Activated T-helper 2 cell treated with anti-CD3 and anti-CD28 coated beads, Interferon-gamma antibody, Interleukin-2, Interleukin-4, amounts not matched to agents 10 μg/mL and 5 μg/mL and 100 μg/mL, durations not matched to agents 14 hours and 24 hours and 36 hours (primary cell): ENCODE measurements at places on chromosomes 16 and 17. TPM values are rescaled to one million over a fixed set of nuclear protein-coding genes. Genes with fewer than 3 reads are reported as not detected.
A peak's percentile ranks its signal among the peaks of the same experiment; 100 is the strongest.

- no peaks in the 10 kb centered on the region for H3K27me3 ChIP-seq
- no peaks in the 10 kb centered on the region for H3K36me3 ChIP-seq
Observed at GRCh38 chr16:64993464-64993863, 128.4 kb downstream of the CDH11 start.

Gene GUCY2D
- not detected in 2 replicates for total RNA-seq

Gene TP53TG3
- total RNA-seq, result not detected in 2 replicates

GRCh38 chr16:27378871-27379481 lies 23.0 kb upstream of the IL21R start:
- DNase-seq, result no peak
- no peak overlapping the region for H3K4me3 ChIP-seq
- H3K36me3 ChIP-seq, result no peaks in the 10 kb centered on the region
- H3K4me1 ChIP-seq, result peaks cover 31% of the 10 kb centered on the region
- H3K27ac ChIP-seq, result peak overlapping the region; percentile 53

DNA sequence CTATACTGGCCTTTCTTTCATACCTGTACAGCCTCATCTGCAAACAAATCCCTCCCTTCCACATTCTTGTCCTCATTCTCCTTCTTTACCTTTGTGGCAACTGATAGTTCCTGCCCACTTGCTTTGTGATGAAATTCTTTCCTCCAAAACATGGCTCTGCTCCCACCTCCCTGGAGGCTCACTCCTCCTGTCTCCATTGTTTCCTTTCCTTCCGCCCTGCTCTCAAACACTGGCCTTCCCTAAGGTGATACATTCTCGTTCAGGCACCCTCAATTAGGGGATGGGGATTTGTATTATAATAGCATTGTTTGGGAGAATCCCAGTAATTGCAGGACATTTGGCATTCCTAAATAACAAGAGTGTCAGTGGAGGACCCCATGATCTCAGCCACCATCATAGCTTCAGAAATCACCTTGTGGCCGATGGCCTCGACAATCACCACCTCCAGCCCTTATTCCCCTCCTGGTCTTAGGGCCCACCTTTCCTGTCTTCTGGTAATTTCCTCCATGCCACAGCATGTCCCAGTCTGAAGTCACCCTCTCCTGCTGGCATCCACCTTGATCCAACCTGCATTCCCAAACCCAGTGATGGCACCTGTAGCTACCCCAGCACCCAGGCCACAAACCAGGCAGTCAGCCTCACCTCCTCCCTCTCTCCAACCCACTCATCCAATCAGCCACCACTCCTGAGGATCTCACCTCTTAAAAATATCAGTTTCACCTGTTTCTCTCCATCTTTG lies 7.9 kb downstream of the UNC119 start:
- H3K27me3 ChIP-seq, result no peaks in the 10 kb centered on the region
- no peak for DNase-seq
- peaks cover 4% of the 10 kb centered on the region for H3K36me3 ChIP-seq
- no peak overlapping the region for H3K4me3 ChIP-seq

DNA sequence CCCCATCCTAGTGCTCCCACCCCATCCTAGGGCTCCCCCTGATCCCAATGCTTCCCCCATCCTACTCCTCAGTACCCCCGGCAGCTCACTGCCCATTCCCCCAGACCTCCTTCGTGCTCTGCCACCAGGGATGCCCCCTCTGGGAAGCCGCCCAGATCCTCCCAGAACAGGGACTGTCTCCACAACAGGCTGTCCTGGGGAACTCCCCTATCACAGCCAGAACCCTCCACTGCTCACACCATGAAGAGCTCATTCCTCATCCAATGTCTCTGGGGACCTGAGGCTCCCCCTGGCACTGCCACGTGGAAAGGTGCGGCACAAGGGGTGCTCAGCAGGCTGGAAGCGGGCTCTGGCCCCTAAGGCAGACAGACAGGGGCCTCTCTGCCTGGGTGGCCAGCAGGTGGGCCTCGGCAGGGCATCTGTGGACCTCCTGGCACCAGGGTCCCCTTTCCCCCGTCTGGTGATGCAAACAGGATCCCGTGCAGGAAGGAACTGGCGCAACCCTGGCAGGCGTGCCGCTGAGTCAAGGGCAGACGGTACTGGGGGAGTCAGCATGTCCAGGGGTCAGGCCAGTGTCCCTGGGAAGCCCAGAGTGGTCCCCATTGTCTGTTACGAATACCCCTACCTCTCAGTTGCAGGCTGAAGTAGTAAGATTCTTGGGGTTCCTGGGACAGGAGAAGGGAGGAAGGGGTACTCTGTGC lies 14.8 kb upstream of the PVALEF start:
- no peaks in the 10 kb centered on the region for H3K27me3 ChIP-seq
- H3K27ac ChIP-seq, result no peak overlapping the region
- no peak overlapping the region for H3K4me3 ChIP-seq
- no peaks in the 10 kb centered on the region for H3K4me1 ChIP-seq

DNA sequence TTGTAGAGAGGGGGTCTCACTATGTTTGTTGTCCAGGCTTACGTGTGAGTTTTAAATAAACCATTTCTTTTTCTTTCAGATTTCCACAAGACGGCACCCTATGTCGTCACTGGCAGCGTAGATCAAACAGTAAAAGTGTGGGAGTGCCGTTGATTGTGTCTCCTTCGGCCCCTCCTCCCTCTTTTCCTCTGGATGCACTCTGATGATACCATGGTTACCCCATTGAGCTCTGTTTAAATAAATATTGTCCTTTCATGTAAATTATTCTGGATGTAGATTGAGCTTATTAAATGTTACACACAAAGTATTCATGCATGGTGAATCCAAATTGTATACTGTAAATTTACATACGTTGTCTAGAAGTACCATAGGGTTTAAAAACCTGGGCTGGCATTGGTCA lies 29.9 kb downstream of the CLUH start:
- H3K27ac ChIP-seq, result no peak overlapping the region
- no peaks in the 10 kb centered on the region for H3K4me1 ChIP-seq
- no peak overlapping the region for H3K4me3 ChIP-seq
- no peaks in the 10 kb centered on the region for H3K27me3 ChIP-seq

GRCh38 chr17:70677783-70678647 lies 508.7 kb downstream of the KCNJ2 start:
- DNase-seq, result no peak
- no peak overlapping the region for H3K27ac ChIP-seq
- no peaks in the 10 kb centered on the region for H3K4me1 ChIP-seq
- no peak overlapping the region for H3K4me3 ChIP-seq
- H3K36me3 ChIP-seq, result no peaks in the 10 kb centered on the region

- peaks cover 27% of the 10 kb centered on the region for H3K4me1 ChIP-seq
- H3K4me3 ChIP-seq, result peak overlapping the region; percentile 90
- H3K27ac ChIP-seq, result peak overlapping the region; percentile 96
- H3K36me3 ChIP-seq, result peaks cover 14% of the 10 kb centered on the region
- H3K27me3 ChIP-seq, result no peaks in the 10 kb centered on the region
Observed at GRCh38 chr16:50151756-50152155, 1.4 kb upstream of the TENT4B start.

Gene MMP15
- total RNA-seq, result 1.3 and 1.9 TPM in 2 replicates

GRCh38 chr16:29686740-29687332 lies 7.9 kb downstream of the QPRT start:
- peak overlapping the region; percentile 43 for H3K27ac ChIP-seq
- no peak for DNase-seq
- H3K27me3 ChIP-seq, result no peaks in the 10 kb centered on the region
- H3K36me3 ChIP-seq, result peaks cover 30% of the 10 kb centered on the region
- H3K4me3 ChIP-seq, result no peak overlapping the region

Gene LGALS9B
- total RNA-seq, result not detected in 2 replicates

- peaks cover 2% of the 10 kb centered on the region for H3K27me3 ChIP-seq
- H3K4me1 ChIP-seq, result no peaks in the 10 kb centered on the region
- no peak overlapping the region for H3K4me3 ChIP-seq
- DNase-seq, result no peak
- H3K36me3 ChIP-seq, result no peaks in the 10 kb centered on the region
Observed at GRCh38 chr16:86022381-86022960, 123.5 kb downstream of the IRF8 start.

DNA sequence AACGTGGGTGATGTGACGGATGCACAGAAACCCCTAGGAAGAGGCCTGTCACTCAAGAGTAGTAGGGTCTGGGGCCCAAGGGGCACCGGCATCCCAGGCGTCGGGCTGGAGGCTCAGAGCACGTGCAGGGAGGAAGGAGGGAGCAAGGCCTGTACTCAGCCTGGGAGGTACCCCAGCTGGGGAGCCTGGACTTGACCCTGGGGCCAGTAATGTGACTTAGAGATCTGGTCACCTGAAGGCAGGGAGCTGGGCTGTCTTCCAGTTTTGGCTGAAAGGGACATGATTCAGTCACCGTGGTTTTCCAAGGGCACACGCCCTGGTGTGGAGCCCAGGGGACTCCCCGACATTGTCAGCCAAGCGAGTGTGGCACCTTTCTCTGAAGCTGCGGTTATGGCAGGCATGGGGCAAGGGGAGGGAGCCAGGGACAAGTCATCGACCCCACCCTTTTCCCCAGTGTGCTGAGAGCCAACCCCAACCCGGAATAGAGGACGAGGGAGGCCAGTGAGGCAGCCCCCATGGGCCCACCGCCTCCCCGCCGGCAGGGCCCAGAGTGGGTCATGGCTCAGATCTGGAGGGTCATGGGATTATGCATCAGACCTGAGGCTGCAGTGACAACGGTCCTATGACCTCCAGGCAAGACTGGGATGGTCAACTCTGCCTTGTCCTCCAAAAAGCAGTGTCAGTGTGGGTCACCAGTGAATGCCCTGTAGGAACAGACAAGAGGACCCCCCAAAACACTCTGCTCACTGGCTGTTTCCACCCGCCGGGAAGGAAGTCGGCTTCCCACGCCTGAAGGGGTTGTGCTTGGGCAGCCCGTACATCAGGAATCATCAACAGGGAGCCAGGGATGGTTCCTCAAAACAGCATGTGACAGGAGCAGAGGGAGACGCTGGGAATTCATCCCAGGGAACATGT lies 41.9 kb downstream of the MEAK7 start:
- no peaks in the 10 kb centered on the region for H3K27me3 ChIP-seq
- H3K27ac ChIP-seq, result no peak overlapping the region
- peaks cover 67% of the 10 kb centered on the region for H3K36me3 ChIP-seq
- no peak for DNase-seq
- no peaks in the 10 kb centered on the region for H3K4me1 ChIP-seq
- H3K4me3 ChIP-seq, result no peak overlapping the region

- DNase-seq, result no peak
- no peak overlapping the region for H3K4me3 ChIP-seq
- H3K27me3 ChIP-seq, result no peaks in the 10 kb centered on the region
- peaks cover 20% of the 10 kb centered on the region for H3K36me3 ChIP-seq
- peaks cover 31% of the 10 kb centered on the region for H3K4me1 ChIP-seq
Observed at GRCh38 chr16:81515721-81516120, 71.1 kb downstream of the CMIP start.

DNA sequence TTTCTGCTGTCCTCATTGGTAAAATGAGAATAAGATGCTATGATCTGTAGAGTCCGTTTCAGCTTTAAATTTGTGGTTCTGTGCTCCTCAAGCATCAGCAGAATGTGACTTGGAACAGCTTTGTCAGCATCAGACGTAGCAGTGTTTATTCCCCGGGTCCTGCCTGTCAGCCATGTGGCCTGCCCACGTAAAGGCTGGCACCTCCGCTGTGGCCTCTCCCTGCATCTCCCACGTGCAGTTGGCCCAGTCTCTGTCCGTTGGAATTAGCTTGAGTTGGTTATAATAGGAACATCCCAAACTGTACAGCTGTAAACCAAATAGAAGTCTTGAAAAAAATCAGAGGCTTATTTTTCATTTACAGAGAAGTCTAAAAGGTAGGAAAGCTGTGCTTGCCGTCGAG lies 61.7 kb downstream of the ARHGAP44 start:
- H3K27me3 ChIP-seq, result no peaks in the 10 kb centered on the region
- DNase-seq, result no peak
- H3K27ac ChIP-seq, result no peak overlapping the region
- no peaks in the 10 kb centered on the region for H3K4me1 ChIP-seq
- no peak overlapping the region for H3K4me3 ChIP-seq

GRCh38 chr16:66291833-66292232 lies 74.7 kb upstream of the CDH5 start:
- H3K4me3 ChIP-seq, result no peak overlapping the region
- peaks cover 2% of the 10 kb centered on the region for H3K27me3 ChIP-seq
- DNase-seq, result no peak
- no peaks in the 10 kb centered on the region for H3K4me1 ChIP-seq
- H3K36me3 ChIP-seq, result no peaks in the 10 kb centered on the region

Gene KRT24
- not detected in 2 replicates for total RNA-seq

Gene MT1H
- total RNA-seq, result not detected in 2 replicates

Gene AP1G1
- 90.6 and 91.6 TPM in 2 replicates for total RNA-seq

DNA sequence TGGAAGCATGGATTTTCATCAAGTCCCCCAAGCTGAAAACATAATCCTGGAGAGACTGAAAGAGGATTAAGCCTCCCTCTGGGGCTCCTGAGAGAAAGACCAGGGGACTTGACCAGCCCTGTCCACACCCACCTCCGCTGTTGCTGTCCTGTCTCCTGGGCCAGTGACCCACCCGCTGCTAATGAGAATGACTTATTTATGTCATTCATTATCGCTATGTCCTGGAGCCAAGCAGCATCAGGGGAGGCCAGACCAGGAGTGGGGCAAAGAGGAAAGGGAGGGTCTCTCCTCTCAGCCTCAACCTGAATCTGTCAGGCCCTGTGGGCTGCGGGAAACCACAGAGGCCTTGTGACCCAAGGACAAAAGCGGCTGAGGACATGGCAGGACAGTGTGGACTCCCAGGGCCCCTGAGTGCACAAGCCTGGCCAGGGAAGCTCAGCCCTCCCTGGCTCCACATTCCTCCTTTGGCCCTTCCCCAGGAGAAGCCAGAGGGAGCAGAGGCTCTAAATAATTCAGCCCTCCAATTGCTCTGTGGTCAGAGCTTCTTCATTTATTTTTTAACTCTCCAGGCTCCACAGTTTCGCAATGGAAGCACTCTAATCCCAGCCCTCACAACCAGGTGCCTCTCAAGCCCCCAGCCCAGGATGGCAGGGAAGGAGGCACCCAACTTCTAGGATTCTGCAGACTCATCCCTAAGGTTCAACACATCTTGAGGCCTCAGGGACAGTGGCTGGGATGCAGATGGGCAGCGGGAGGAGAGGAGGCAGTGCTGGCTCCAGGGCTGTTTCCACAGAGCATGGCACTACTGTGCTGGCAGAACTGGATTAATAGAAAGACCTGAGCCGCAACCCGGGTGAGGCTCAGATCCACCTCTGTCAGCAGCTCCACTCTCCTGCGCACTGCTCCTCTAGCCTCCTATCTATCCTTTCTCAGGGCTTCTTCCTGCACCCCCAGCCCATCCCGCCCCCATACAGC lies 19.1 kb downstream of the CUEDC1 start:
- H3K4me3 ChIP-seq, result no peak overlapping the region
- no peaks in the 10 kb centered on the region for H3K36me3 ChIP-seq
- no peak for DNase-seq

Gene CLEC18B
- total RNA-seq, result 0.09 and 0.30 TPM in 2 replicates
